Stimulated activated naive B cell treated with anti-CD40 and anti-IgM and Interleukin-4, amounts not matched to agents 10 μg/mL and 1 μg/mL and 100 μg/mL, for 72 hours (primary cell): ENCODE measurements at places on chromosomes 11 and 22.
A peak's percentile ranks its signal among the peaks of the same experiment; 100 is the strongest.

DNA sequence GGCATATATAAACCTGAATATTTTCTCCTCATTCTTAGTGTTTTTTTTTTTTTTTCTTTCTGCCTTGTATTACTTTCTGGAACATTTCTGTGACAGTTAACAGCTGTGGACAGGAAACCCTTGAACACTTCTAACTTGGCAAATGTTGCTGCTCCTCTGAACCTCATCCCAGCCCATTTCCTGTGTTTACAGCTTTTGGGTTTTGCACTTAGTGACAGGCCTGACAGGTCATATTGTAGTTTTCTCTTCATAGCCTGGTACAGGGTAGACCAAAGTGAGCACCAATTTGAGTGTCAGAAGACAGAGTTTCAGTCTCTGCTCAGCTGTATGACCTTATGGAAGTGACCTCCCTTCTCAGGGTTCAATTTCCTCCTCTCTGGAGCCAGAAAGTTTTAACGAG lies 91.6 kb downstream of the STIM1 start:
- DNase-seq: no peak

DNA sequence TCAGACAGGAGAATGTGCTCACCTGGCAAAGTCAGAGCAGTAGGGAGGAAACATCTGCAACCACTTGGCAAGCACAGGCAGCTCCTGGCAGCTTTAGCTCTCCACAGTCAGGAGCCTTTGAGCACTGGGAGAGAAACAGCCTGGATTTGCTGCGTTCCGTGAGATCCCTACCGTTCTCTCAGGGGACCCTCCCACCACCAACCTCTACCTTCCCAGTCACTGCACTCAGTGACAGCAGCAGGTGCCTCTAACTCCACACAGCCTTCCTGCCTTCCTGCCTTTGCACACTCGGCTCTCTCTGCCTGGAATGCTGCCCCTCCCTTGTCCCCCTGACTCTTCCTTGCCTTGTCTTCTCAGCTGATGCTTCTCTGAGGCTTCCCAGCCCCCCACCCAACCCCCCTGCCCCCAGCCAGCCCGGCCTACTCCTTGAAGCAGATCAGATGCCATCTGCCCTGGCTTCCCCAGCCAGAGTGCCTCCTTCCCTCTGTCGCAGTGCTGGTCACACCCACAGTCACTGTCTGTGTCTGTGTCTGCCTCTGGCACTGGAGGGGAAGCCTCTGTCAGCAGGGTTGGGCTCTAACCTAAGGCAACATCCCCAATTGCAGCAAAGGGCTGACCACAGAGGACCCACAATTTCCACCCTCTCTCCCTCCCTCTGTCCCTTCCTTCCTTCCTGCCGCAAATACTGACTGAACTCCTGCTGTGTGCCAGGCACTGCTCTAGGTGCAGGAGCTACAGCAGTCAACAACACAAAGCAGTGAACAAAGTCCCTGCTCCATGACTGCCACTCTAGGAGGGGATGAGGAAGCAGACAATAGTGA lies 14.9 kb upstream of the TSKU start:
- DNase-seq: no peak

DNA sequence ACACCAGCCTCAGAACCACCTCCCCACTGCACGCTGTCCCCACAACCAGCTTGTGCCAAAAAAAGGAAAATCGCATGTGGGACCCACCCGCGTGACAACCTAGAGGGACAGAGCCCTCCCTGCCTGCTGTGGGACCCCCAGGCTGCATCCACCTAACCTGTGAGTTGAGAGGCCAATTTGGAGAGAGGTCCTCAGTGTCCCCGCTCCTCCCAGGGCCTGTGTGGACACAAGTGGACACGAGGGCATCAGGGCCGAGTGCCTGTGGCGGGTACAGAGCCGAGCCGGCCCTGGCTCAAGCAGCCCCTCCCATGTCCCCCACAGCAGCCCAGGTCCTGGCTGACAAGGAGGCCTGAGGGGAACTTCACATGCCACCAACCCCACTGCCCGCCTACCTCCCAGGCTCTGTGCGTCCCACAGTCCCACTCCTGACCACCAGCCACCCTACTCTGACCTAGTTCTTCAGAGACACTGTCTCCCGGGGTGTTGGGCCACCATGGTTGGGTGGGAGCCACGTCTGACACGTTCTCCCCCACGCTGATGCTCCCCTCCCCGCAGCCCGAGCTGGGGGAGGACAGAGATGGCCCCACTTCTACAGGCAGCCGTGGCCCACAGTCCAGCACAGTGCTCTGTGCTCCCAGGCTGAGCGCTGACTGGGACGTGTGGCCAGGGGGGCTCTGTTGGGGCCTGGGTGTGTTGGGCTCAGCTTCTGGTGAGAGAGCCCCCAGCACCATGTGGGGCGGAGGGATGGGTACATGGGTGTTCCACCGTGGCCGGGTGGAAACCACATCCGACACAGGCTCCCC lies 19.2 kb downstream of the SELENOO start:
- DNase-seq: no peak

DNA sequence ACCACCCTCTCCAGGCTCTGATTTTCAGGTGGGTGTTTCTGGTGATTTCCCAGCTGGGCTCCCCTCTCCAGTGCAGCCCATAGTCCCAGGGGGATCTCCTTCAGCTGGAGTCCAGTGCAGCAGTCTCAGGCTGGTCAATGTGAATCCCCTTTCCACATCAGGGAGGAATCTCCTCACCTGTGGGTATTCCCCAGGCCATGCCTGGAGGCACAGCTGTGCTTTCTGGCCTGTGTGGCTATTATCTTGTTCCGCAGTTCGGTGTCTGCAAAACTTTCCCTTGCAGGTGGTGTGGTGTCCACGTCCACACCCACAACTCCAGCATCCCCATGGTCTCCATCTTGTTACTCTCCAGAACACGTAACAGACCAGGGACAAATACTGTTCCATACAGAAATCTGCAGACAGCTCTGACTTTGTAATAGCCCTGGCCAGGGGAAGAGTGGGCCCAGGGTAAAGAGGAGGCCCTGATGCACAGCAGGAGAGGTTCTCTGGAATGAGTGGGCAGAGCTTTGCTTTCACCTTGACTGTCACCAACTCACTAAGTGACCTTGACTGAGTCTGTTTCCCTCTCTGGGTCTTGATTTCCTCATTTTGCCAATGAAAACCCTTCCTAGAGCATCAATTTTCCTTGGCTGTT lies 183.2 kb downstream of the CSNK2A3 start:
- DNase-seq: peak; percentile 54

DNA sequence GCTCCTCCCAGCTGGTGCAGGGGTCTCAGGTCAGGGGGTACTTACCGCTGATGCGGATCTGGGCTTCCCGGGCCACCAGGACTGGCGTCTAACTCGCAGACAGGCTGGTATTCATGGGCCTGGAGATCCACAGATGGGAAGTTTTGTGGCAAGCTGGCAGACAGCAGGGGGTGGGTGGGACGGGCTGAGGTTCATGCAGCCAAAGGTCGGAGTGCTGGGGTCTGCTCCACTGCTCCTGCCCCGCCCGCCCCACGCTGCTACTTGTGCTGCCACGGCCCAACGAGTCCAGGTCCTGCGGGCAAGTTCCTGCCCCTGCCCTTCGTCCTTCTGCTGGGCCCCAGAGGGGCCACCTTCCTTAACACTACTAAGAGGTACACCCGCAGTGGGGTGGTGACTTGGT lies 3.1 kb downstream of the ACY3 start:
- DNase-seq: no peak

DNA sequence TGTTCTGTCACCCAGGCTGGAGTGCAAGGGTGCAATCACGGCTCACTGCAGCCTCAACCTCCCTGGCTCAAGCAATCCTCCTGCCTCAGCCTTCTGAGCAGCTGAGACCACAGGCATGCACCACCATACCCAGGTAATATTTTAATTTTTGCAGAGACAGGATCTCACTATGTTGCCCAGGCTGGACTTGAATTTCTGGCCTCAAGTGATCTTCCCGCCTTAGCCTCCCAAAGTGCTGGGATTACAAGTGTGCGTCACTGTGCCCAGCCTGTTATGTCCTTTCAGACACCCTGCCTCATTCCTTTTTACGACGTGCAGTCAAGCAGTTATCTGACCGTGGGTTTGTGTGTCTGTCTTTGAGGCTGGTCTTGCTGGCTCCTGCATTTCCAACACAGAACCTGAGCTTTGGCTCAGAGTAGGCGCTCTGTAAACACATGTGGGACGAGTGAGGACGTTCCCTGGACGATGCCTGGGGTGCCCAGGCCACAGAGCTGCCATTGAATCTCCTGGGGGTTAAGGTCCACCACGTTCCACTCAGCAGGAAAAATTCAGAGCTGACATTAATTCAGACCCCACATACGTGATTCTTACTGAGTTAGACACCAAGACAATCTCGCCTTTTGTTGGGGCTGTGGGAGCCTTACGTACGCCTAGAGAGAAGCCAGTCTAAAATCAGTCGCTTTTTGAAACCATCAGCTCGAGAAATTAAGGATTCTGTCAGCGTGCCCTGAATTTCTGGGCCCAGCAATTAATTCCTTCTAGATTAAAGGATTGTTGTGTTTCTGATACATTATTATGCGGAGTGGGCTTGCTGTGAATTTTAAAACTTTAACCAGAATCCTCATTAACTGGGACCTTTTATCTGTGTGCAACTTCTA lies 21.5 kb upstream of the EMID1 start:
- no peak for DNase-seq

- DNase-seq: no peak
Measured at GRCh38 chr11:19614370-19614940, 98.2 kb upstream of the NAV2 start.

- DNase-seq: peak; percentile 20
Measured at GRCh38 chr11:130448416-130449309, at the start of gene ADAMTS15. Gene ADAMTS15, plus strand, starts transcription at chr11:130448645. Its CDS starts 329 bp downstream, at chr11:130448974.

GRCh38 chr22:33811686-33812085 lies 108.6 kb downstream of the LARGE1 start:
- peak; percentile 9 for DNase-seq
